ENCODE measurements at places on chromosomes 6 and 20. TPM values are rescaled to one million over a fixed set of nuclear protein-coding genes. Genes with fewer than 3 reads are reported as not detected.

GRCh38 chr6:90217506-90218127 is 79.0 kb downstream of the BACH2 start:
- DNase-seq: no peak

GRCh38 chr6:13763740-13764381 is 50.5 kb downstream of the MCUR1 start:
- DNase-seq: no peak

- DNase-seq: peak; percentile 47
Measured at GRCh38 chr6:158939255-158940159, 60.5 kb downstream of the RSPH3 start.

GRCh38 chr6:166201878-166202277 is 34.2 kb upstream of the TBXT start:
- no peak for DNase-seq

- no peak for DNase-seq
Measured at GRCh38 chr20:46179862-46180261, 61.7 kb downstream of the CD40 start.

DNA sequence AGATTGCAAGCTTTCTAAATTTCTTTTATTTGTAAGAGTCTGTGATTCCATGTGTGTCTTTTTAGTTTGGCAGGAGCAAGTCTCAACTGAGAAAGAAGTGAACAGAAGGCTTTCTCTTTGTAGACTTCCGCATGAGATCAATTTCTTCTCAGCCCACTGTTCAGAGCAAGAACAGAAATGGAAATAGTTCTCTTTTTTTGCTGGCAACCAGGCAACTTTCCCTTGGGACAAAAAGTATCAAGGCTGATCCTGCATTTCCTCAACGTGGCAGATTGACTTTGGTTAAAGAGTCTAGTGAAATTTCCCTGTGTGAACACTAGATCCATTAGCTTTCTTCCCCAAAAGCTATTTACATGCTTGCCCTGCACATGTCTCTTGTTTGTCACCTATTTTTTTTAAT is 46.8 kb upstream of the JAG1 start:
- DNase-seq: no peak

GRCh38 chr6:113879186-113880096 is 22.3 kb downstream of the MARCKS start:
- DNase-seq: peak; percentile 63

- DNase-seq: no peak
Measured at GRCh38 chr20:56348305-56348693, 10.5 kb upstream of the FAM210B start.

SUMO4 gene
- total RNA-seq: 1.5 TPM

PCSK2 gene
- total RNA-seq: not detected

All from transverse colon (tissue), 4 donors.